ENCODE measurements at places on chromosomes 1 and 21.

DNA sequence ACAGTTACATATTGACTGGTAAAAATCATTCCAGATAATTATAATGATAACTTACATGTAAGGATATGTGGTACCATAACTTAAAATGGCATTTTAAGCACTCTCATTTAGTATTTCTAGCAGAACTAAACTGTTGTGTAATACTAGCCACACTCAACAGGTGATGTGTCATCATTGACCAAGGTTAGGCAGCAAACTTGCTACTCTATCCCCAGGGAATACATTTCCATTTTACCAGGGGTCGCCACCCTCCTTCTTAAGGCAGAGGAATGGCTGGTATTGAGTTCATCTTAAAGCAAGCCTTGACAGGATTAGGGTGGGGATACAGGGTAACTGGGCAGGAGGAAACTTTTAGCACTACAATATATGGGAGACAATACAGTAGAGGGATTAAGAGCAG is 259.8 kb upstream of the CAMK1G start:
- DNase-seq: no peak

DNA sequence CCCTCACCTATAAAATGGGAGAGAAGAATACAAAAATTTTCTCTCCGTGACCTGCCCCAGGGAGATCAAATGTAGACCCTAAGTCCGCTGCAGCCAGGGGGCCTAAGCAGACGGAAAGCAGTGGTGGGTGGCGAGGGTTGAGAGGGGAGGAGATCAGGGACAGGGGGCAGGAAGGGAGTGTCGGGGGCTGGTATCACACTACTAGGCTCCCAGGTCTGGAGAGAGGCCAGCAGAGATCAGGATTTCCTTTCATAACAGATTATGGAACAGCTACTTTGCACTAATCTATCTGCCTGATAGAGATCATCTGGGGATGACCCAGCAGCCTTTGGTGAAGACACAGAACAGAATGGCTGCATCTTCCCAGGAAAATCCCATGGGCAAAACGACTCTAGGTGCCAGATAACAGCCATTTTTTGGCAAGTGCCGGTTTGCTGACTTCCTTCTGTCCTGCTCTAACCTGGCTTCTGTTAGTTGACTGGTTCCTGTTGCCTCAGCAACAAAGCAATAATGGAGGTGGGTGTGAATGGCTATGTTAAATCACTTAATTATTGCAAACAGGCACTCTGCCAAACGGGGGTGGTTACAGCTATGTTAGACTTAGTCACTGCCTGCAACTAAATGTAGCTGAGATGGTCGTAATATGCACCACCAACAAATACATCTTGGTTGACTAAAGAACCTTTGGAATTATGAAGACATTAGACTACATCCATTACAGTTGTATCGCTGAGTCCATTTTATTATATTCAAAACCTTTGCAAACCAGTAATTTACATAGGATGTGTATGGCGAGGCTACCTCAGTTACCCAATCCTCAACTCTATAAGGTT is 30.0 kb upstream of the EPS8L3 start:
- DNase-seq: no peak

GRCh38 chr1:42941640-42942330 is 16.9 kb downstream of the SLC2A1 start:
- DNase-seq: no peak

DNA sequence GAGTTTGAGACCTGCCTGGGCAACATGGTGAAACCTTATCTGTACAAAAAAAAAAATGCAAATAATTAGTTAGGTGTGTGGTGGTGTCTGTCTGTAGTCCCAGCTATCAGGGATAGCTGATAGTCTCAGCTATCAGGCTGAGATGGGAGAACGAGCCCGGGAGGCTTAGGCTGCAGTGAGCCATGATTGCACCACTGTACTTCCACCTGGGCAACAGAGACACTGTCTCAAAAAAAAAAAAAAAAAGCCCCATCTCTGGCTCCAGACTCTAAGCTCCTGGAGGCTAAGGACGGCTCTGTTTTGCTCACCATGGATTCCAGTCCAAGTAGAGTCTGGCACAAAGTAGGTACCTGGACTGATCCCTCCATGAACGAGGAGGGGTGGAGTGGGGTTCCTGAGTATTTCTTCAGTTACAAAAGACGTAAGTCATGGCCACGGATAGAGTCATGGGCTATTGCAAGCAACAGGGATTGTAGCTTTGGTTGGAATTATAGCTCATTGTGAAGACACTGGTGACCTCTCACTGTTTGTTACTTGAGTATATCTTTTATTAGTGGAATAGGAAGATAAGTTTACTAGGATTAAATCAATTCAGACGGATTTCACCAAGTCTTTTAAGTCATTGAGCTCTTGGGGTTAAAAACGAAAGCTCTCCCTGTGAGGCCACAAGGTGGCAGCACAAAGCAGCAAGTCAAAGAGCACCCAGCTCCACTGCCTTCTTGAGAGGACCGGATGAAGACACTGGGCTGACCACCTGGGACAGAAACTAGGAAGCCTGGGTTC is 35.6 kb upstream of the TMEM61 start:
- peak; percentile 45 for DNase-seq

DNA sequence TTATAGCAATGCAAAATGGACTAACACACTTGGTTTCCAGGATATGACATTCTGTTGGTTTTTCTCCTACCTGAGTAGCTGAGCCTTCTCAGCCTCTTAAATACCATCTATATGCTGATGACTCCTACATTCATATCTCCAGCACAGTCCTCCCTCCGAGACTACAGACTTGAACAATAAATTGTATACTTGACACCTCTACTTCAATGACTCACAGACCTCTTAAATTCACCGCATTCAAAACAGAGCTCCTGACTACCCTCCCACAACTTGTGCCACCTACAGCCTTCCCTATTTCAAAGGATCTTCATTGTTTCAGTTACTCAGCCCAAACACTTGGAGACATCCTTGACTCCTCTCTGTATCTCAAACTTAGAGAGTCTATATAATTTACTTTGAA is 66.8 kb upstream of the ASB17 start:
- no peak for DNase-seq

DNA sequence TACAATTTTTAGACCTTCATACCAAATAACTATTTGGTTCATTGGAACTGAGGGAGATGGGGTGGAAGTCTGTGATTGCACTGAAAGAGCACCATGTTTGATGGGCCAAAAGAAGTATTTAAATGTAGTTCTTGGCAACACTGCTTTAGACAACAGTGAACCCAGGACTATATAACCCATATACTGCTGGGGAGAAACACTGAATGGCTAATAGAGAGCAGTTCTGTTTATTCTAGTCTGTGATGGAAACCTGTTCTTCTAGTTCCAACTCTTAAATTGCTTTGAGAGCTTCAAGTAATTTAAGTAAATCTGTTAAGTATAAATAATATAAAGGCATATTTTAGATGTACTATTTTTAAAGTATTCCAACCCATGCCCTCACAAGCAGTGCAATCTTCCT is 96.3 kb downstream of the NIBAN1 start:
- no peak for DNase-seq

DNA sequence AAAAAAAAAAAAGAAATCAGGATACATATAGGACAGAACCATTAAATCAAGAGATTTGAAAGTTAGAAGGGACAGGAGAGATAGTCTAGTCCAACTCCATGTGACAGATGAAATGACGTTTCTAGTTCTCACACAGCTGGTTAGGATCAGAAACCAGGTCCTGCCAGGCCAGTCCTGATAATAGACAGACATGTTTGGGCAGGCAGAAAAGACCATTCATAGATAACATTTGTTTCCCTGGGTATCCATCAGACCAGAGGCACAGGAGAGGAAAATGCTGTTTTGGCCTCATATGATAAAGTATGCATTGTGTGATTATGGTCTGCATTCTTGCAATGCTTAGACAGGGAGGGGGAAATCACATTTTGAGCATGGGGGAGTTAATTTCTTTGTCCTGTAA is 29.3 kb downstream of the ZBTB8B start:
- no peak for DNase-seq

- DNase-seq: no peak
Measured at GRCh38 chr1:54842206-54842915, 41.2 kb upstream of the TTC22 start.

- DNase-seq: no peak
Measured at GRCh38 chr1:234205966-234206365, 167.3 kb upstream of the COA6 start.

DNA sequence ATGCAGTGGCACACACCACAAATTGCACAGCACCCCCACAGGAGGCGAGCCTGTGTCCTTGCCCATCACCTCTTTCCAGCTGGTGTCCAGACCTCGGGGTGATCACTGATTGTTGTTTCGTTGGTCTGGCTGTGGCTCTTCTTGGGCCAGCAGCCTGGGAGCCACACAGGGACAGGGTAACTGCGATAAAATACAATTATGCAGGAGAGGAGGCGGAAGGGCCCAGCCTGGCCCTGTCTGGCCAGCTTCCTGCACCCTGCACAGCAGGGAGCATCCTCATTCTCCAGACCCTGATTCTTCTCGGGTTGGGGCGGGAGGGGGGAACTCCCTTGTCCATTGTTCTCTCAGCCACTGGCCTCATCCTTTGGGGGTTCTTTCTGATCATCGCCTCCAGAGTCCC is 83.6 kb downstream of the ADARB1 start:
- DNase-seq: no peak

DNA sequence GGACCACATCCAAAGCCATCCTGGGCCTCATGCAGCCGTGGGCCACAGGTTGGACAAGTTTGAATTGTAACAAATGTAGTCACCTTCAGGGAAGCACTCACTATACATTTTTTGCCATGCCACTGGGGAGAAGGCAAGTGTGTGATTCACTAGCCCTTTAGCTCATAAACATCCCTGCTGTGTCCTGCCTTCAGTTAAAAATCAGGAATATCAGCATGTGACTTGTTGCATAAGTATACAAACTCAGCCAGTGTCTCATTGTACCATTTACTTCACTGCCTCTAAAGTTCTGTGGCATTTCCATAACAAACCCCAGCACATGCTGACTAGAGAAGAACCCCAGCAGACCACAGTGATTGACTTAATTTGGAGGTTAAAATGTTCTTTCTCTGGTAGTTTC is 142.0 kb upstream of the C1orf105 start:
- DNase-seq: no peak

DNA sequence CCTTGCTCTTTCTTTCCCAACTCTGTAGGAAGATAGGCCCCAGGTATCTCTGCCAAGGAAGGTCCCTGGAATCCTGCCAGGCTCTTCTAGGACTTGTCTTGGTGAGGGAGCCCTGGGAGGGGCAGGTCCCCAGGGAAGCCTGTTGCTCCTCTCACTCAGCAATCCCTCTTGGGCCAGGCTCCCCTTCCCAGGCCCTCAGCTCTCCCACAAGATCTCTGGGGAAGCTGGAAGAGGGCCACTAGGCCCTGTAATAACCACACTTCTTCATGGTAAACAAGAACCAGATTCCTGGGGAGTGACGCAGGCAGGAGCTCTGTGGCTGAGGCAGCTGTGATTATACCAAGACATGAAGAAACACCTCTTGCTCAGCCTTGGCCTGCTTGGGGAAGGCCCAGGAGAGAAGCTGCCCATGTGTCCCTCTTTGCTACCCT is 9.9 kb upstream of the MAPKAPK2 start:
- DNase-seq: no peak

GRCh38 chr1:57089855-57090254 is 124.0 kb upstream of the C8B start:
- no peak for DNase-seq

DNA sequence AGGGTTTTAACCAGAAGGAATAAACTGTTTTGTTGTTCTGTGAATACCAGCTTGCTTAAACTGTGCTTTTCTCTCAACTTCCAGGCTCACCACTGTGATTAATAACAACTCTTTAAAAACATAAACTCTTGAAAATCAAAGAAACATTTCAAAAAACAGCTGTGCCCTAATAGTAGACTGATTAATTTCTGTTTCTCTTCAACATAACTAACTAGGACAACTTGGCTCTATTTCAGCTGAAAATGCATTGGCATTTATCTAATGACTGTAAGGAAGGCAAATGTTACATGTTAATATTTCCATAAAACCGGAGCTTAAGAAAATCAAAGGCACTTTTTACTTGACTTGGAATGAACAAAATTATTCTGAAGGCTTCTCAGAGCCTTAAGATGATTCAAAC is 656.1 kb upstream of the NEGR1 start:
- DNase-seq: no peak

DNA sequence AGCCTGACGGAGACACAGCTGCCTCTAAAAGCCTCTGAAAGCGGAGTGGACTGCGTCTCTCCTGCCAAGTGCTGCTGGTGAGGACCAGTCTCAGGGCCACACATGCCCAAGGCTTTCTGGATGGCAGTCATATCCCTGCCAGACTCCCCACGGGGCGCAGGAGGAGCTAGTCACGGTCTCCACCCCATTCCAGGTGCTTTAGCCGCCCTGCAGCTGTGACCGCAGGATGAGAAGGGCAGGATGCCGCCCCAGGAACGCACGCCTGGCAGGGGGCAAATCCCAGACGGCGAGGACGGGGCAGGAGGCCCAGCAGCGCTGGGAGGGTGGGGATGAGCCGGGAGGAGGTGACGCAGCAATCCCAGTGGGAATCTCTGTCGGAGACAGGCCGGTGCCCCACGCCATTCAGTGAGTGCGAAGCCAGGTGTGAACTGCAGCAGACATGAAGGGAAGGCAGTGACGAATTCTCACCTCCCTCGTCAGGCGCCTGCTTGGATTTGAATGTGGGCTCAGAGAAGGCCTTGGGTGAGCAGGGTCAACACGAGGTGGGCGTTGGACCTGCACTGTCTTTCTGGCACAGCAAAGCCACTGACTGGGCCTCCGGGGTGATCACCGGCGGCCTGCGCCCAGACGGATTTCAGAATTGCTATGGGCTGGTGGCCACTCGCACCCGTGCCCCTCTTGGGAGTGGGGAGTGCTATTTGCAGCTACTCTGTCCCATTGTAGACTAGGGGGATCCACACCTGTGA is 38.5 kb upstream of the SLC19A1 start:
- DNase-seq: no peak

DNA sequence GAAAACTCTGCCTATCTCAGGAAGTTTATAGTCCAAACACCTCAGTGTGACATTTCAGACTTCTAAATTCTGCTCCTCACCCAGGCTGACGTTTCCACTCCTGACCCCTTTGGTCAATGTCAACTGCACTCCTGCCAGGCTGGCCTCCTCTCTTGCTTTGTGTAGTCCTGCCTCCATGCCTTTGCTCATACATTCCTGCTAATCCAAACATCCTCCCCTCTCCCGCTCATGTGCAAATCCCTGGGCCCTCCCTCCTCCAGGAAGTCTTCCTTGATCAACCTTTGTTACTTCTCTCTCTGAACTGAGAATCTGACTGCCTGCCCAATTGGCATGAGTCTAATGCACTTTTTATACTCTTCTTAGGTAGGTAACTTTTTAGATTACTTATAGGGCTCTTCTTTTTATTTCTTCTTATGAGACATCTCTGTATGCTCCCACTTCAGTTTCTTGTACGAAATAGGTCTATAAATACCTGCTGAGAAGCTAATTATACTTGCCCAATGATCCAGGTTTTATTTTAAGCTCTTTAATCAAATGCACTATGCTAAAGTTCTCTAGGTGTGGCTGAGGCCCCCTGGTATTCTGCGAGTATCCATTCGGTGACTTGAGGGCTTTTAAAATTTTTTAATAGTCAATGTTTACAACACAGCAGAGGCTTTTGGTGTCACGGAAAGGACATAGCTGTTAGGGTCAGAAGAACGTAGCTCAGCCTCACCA is 128.1 kb downstream of the PLXNA2 start:
- no peak for DNase-seq
